Hematopoietic multipotent progenitor cell treated with erythropoietin and hydrocortisone succinate and interleukin-3 and kit ligand, for 8 days (in vitro differentiated cells): ENCODE measurements at places on chromosomes 6 and 20.
A peak's percentile ranks its signal among the peaks of the same experiment; 100 is the strongest.

DNA sequence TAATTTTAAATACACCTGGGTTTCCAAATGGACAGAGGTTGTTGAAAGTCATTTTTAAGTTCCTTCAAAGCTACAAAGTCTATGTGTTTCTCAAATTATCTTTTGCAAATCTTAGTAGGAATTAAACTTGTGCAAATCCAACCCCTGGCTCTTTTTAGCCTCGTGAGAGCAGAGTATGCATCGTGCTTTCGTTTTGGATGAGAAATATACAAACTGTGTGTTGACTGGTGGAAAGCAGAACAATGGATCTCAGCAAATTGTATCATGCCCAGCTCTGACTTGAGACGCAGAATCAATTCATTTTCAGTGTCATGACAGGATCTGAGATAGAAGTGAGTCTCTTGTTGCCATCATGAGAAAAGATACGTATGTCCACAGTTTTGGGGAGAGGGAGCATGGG is 542.4 kb upstream of the FLRT3 start:
- DNase-seq: no peak

DNA sequence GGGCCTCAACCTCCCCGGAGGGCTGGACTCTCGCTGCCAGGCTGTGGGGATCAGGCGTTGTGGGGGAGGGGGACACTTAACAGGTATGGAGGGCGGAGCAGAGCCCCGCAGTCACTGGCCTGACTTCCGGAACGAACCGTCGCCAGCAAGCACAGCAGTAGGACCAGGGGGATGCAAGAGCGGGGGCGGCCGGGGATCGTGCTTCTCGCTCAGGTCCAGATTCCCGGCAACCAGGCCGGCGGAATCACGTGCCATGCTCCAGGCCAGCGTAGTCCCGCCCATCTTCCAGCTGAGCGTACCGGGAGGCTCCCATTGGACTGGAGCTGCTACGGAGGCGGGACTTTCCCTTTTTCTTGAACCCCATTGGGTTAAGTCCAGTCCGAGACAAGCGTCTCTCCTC is 10.0 kb upstream of the POU5F1 start:
- peak; percentile 85 for DNase-seq

DNA sequence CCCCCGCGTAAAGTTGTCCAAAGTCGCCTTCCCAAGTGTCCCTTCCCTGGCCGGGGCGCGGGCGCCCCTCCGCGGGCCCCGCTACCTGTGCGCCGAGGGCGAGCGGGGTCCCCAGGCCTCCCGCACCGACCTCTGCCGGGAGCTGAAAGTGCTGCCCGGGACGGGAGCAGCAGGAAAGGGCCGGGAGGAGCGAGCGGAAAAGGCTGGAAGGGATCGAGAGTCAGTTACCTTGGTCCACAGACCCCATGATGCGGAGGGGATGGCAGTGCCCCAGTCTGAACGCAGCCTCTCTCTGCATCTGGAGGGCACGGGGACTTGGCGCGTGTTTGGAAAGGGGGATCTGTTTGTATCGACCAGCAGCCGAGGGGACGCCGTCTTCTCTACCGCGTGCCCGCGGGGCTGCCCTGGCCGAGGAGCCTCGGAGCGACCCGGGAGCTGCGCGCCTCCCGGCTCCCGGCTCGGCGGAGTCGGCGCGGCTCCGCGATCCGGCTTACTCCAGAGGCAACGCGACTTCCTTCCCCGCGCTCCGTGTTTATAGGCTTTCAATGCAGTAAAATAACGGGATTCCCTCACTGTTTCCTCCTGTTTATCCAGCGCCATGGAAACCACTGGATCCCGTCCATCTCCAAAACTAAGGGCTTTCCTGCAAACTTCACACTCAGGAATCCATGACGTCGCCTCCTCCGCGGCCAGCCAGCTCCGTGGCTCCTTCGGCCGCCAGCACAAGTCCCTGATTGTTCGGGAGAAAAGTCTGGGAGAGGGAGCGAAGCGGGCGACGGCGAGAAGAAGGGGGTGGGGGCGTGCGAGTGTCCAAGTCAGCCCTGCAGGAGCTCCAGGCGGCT is 20.0 kb upstream of the NFATC2 start:
- no peak for DNase-seq

- no peak for DNase-seq
Measured at GRCh38 chr6:127332383-127332961, 10.9 kb downstream of the ECHDC1 start.

- peak; percentile 63 for DNase-seq
Measured at GRCh38 chr20:10433014-10433622, 904 bp downstream of the MKKS start.

GRCh38 chr20:56566621-56567020 is 33.6 kb downstream of the FAM209B start:
- DNase-seq: peak; percentile 5

- no peak for DNase-seq
Measured at GRCh38 chr6:161439093-161439492, 165.2 kb upstream of the AGPAT4 start.

GRCh38 chr20:44714701-44715498 is at the start of gene CCN5:
Gene CCN5 (plus strand): TSS chr20:44715369. CDS start chr20:44715391, 22 bp downstream.
- DNase-seq: peak; percentile 88

DNA sequence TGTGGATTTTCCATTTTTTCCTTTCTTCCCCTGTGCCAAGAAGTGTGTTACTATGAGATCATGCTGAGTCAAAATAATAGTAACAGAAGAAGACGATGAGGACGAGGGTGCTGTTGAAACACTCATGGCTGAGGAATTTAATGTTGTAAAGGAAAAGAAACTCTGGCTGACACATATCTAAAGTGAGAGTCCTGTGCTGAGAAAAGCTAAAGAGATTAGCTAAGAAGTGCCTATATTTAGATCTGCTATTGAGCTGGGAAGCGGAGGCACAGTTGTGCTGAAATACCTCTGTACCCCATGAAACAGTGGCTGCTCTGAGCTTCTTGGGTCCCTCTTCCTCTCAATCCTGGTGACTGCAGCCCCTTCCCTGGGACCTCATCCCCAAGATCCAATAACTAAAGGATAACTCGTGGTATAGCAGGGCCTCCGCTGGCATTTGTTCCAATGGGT is 1.1 kb upstream of the SYTL3 start:
- DNase-seq: no peak

DNA sequence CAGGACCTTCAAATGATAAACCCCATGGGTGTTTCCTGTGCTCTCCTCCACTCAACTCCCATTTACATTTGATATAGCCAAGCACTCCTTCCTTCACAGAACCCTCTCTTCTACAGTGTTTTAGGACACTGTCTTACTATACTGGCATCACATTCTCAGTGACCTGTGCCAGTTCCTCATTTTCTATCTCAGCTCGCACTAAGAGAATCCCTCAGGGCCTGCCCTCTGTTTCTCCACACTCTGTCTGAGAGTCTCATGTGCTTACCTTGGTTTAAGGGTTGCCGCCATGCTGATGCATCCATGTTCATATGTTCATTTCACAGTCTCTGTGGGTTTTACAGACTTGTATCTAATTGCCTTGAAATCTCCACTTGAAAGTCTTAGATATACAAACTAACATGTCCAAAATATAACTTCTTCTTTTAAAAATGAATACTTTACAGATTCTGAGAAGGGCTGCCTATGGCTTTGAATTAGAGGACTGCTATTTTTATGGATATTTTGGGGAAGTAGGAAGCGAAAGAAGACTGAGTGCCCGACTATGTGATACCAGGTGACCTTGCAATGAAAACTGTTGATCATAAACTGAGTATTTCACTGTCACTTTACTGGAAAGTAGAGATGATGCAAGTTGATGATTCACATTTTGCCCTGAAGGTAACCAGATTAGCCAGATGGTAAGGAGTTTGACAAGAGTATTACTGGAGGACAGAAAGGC is 153.1 kb upstream of the SIM1 start:
- DNase-seq: no peak

GRCh38 chr6:152502421-152503188 is 134.6 kb downstream of the SYNE1 start:
- no peak for DNase-seq

DNA sequence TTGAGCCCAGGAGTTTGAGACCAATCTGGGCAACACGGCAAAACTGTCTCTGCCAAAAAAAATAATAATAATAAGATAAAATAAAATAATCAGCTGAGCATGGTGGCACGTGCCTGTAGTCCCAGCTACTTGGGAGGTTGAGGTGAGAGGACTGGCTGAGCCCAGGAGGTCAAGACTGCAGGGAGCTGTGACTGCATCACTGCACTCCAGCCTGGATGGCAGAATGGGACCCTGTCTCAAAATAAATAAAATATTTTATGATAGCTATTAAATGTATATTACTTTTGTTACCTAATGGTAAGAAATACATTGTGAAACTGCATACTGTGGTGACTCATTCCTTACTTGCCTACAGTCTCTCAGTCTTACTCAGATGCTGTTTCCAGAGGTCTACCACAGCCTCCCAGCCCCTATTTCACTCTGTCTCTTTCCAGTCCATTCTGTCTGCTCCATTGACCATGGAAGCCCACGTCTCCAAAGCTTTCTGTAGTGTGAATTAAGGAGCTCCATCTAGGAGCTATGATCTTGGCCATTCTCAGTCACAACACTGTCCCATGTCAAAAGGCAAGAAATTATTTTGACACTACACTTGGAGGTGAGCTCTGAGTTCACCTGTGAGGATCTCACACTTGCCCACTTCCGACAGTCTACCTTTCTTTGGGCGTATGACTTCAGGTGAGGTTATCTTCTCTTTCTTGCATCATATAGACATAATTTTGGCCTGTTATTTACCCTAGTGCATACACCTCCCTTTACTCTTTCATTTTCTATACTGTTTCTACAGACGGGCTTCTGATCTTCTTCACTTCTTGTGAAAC is 22.4 kb upstream of the SNX9 start:
- DNase-seq: no peak

GRCh38 chr20:23121751-23122320 is 35.7 kb upstream of the CD93 start:
- no peak for DNase-seq

DNA sequence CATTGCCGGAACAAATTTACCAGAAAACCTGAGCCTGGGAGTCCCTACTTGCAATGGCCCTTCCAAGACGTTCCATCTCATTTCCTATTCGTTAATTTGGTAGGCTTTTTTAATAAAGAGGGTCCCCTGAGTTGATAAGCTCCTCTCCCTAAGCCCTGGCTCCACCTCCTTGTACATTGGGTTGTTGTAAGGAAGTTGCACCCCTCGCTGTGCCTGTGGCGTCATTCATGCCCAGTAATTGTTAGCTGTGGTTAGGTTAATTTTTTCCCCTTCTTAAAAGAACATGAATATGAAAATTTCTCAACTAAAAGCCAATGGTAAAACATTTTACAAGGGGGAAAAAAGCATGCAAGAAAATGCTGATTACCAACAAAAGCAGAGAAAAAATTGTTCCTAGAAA is 91.9 kb downstream of the SLC24A3 start:
- no peak for DNase-seq

- DNase-seq: no peak
Measured at GRCh38 chr6:51200676-51201075, 382.0 kb downstream of the TFAP2B start.

DNA sequence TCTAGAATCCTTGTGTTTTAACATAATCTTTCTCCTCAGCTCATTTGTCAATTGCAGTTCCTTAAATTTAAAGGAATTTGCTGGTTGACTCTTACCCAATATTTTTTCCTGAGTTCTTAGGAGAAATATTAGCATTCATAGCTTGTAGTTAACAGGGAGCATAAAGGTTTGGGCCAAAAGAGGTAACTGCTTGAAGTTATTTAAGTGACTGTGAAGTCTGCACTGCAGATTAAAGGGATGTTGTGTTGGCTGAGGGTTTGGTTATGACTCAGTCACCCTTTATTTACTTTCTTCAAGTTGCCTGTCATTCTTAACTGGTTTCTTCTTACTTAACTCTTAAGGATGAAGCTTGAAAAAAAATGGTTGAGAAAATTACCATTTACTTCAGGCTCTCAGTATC is 220.3 kb upstream of the LAMP5 start:
- no peak for DNase-seq

- DNase-seq: no peak
Measured at GRCh38 chr6:3843379-3844096, 5.6 kb upstream of the FAM50B start.

DNA sequence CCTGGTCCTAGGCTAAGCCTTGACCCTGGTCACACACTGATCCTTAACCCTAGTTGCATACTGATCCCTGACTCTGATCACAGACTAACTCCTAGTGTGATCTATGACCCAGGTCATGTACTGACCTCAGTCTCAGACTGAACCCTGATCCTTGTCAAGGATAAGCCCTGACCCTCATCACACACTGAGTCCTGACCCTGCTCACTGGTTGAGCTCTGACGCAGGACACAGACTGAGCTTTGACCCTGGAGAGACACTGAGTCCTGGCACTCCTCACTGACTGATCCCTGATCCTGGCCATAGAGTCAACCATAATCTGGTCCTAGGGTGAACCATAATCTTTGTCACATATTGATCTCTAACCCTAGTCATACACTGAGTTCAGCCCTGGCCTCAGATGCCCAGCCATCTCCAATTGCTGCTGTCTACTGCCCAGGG is 37.9 kb downstream of the KCNB1 start:
- DNase-seq: no peak

GRCh38 chr20:57040924-57041323 is 225.5 kb downstream of the BMP7 start:
- DNase-seq: no peak

GRCh38 chr6:5305968-5306626 is 44.8 kb downstream of the FARS2 start:
- no peak for DNase-seq

- no peak for DNase-seq
Measured at GRCh38 chr6:149217466-149217888, 100.0 kb upstream of the TAB2 start.

GRCh38 chr20:40808936-40809335 is 119.9 kb upstream of the MAFB start:
- DNase-seq: no peak

GRCh38 chr6:11729076-11729475 is 49.5 kb downstream of the ADTRP start:
- DNase-seq: peak; percentile 33

DNA sequence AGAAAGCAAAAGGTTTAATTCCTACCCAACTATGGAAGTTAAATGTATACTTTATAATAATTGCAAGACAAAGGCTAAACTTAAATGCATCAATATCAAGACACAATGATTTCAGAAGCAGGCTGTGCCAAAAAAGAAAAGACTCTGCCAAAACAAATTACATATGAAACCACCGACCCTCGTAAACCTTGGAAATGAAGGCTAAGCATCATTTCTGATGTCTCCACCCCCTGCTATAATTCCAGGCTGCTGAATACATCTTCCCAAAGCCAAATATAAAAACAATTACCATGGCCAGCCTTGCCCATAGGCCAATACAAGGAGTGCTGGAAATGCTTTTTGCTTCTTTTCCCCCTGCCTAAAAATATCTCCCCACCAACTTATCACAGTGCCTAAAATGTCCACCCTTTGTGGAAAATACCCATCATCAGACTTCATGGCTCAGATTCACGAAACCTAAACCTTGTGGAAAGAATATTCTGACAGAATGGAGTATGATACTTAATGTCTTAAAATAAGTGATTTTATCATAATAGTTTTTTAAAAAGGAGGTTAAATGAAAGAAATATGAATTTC is 37.4 kb downstream of the RCAN2 start:
- no peak for DNase-seq

GRCh38 chr20:17502105-17502504 is 29.1 kb downstream of the BFSP1 start:
- no peak for DNase-seq

- DNase-seq: no peak
Measured at GRCh38 chr6:107399935-107400334, 59.4 kb downstream of the PDSS2 start.

GRCh38 chr6:112886415-112886814 is 539.3 kb downstream of the RFPL4B start:
- DNase-seq: no peak

- no peak for DNase-seq
Measured at GRCh38 chr6:166672624-166673206, 45.7 kb upstream of the RPS6KA2 start.
